Natural killer cell (primary cell): ENCODE measurements at places on chromosomes 2 and 18.
A peak's percentile ranks its signal among the peaks of the same experiment; 100 is the strongest.

DNA sequence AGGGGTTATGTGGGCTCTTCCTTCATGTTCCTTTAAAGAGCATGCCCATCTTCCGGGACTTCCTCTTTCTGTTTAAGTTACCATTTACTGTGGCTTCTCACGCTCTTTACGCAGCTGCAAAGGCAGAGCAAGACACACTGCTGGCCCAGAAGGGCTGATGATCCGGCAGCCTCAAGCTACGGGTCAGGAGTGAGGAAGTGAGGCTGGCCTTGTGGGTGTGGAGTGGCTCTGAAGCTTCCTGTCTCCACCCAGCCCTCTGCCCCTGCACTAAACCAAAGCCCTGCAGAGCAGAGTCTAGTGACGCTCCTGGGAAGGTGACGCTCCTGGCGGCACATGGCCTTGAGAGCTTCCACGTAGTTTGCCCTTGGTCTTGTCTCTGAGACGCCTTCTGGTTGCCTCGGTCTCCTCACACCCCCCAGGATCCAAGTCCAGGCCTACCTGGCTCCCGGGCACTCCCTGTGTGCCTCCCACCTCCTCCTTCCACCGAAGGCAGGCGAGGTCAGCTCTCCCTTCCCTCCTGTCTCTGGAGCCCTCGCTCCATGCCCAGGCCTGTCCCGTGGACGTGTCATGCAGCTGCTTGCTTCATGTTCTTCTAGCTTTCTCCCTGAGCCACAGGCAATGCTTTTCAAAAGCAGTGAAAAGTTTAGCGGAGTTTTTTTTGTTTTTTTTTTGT is 50.3 kb downstream of the ARL4C start:
- peak; percentile 76 for DNase-seq

GRCh38 chr2:106041150-106041549 is 153.0 kb downstream of the UXS1 start:
- no peak for DNase-seq

GRCh38 chr2:151347906-151348305 is 9.5 kb upstream of the TNFAIP6 start:
- no peak for DNase-seq

GRCh38 chr18:45764000-45764686 is 40.2 kb downstream of the SLC14A1 start:
- no peak for DNase-seq

- DNase-seq, result no peak
Measured at GRCh38 chr2:43461453-43462073, 134.3 kb downstream of the THADA start.

DNA sequence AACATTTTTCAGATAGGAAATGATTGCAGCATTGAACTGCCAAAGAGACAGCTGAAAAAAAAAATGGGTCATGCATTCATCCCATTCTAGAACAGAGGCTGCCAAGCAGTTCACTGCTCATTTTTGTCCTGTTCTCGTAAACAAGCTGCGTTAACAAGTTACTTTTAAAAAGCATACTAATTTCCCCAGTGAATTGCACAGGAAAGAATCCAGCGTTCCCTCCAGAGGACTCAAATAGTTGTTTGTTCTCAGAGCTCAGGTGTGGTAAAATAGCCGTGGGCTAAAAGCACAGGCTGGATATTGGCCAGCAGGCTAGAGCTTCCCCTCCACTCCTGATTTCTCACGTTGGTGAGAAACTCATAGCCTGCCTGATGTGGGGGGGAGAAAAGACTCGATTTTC is 76.1 kb upstream of the AQP4 start:
- no peak for DNase-seq

DNA sequence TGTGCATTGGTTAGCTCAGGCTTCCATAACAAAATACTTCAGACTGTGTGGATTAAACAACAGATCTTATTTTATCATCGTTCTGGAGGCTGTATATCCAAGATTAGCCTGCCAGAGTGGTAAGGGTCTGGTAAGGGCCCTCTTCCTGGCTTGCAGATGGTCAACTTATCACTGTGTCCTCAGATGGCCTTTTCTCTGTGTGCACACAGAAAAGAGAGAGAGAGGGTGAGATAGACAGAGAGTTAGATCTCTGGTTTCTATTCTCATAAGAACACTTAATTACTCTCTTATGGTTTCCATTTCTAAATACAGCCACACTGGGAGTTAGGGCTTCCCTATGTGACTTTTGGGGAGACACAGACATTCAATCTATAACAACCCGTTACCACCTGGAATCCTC is 1003.5 kb downstream of the TSN start:
- DNase-seq, result no peak

- DNase-seq, result no peak
Measured at GRCh38 chr2:85594715-85595300, 737 bp upstream of the RNF181 start.

DNA sequence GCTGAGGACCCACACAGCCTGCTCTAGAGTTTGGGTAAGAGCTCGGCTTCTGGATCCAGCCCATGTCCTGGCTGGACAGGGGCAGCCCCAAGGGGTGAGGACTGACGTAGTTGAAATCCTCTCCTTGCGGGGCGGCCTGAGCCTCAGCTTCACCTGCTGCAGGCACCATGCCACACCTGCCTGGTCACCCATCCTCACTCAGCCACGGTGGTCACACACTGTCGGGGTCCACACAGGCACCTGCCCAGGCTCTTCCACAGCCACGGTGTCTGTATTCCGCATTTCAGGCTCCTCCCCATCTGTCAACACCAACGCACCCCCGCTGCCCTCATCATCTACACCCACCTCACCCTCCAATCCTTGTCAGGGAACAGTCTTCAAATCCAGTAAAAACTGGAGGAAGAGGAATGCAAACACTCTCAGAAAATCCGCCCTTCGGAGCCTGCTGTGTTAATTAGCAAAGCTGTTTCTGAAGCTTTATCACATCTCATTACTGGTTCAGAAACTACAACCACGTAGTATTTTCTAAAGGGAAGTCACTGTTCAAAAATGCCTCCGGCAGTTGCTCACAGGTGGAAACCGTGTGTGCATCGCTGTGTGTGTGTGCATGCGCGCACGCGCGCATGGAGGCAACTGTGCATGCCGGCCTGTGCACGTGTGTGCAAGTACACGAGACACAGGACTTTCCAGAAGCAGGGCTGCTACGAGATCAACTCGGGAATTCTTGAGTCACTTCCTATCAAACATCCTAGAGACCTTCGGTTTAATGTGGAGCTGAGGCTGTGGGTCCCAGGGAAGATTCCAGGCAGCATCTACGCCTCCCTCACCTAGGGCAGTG is 38.2 kb downstream of the SLC66A2 start:
- peak; percentile 6 for DNase-seq

- peak; percentile 88 for DNase-seq
Measured at GRCh38 chr2:191675807-191676721, 1.9 kb upstream of the NABP1 start.

DNA sequence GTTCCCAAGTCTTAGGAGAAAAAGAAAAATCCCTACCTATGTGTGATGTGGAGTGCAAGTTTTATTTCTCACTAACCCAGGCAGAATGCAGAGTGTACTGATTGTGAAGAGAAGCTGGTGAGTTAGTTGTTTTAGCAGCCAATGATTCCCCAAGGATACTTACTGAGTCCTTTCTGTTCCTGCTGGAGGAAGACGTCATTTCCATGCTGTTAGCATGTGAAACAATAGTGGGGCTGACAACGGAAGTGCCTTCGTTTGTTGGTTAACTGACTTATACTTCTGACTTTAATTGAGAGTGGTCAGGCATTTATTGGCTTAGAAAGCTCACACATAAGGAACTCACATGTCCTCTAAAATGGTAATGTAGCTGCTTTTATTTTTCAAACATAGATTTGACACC is 180.6 kb downstream of the MC4R start:
- no peak for DNase-seq

DNA sequence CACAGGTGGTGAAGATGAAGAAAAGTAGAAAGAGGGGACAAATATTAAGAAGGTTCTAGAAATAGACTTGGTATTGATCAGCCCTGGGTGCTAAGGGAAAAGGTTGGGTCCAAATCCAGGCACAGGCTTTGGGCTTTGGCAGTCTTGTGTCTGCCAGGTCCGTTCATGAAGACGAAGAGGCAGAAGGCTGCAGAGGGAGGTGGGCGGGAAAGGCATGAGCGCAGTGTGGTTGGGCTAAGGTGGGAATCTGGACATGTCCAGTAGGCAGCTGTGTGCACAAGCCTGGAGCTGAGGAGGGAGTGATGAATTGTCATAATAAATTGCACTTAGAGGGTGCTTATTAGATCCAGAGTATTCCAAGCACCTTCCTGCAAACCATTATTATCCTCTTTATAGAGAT is 105.7 kb upstream of the TEX51 start:
- no peak for DNase-seq

DNA sequence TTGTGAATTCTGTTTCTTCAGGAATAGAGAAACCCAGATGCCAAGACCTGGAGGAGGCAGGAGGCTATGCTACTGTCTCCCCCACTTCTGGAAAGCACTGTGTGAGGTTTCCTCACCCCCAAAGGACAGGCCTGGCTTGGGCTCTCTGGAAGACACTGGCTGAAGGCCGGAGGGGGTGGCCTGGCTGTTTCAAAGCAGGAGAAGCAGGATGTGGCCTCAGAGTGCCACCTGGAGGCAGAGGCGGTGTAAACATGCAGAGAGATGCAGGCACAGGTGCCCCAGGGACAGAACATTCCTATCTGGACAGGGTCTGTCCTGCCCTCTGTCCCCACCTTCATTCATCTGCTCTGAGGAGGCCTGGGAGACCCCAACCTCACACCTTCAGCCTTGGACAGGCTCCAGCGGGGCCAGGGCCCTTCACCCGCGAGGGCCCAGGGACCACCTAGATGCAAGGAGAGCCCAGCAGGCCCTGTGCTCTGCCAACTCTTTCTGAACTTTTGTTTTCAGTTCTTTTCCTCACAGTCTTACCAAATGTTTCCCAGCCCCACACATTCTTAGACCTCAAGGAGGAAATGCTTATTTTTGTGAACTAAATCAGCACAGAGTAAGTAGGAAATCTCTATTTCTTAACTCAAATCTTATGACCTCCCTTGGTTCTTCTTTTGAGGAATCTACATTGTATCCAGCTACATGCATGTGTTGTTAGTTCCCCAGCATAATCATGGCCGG is 79.2 kb downstream of the LONRF2 start:
- DNase-seq, result no peak

GRCh38 chr2:190190507-190191162 is 128.1 kb upstream of the MSTN start:
- DNase-seq, result no peak

DNA sequence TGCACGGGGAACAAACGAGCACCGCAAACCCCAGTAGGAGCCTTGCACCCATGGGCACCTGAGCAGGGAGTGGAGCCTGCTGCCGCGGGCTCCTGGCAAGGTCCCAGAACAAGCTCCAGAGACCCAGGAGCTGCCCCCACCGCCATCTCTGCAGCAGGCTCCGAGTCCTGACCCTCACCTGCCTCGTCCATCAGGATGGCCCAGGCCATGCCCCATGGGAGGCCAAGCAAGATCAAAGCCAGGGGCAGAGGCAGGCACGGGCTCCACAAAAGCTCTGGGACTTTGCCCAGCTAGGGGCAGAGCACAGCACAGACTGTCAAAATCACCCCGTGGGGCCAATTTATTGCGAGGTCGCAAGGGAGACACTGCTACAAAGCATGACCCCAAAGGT is 43.6 kb downstream of the GPC1 start:
- DNase-seq, result no peak

DNA sequence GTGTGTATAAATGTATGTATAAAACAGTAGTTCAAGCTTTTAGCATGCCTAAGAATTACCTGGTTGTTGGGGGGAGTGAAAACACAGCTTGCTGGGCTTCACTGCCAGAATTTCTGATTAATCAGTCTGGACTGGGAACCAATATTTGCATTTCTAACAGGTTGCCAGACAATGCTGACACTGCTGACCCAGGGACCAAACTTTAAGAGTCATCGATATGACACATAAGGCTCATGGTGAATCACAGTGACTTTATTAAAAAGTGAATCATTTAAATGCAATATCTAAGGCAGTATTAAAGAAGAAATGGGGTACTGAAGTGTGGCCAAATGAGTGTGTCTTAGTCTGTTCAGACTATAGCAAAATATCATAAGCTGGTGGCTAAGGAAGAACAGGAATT is 195.9 kb upstream of the DTNA start:
- no peak for DNase-seq

- no peak for DNase-seq
Measured at GRCh38 chr2:30611583-30611982, 164.5 kb downstream of the LCLAT1 start.

GRCh38 chr2:222844323-222844722 is 16.5 kb upstream of the ACSL3 start:
- no peak for DNase-seq

- no peak for DNase-seq
Measured at GRCh38 chr18:63575681-63576080, 11.5 kb upstream of the SERPINB13 start.

- no peak for DNase-seq
Measured at GRCh38 chr18:11121443-11121849, 27.9 kb downstream of the PIEZO2 start.

DNA sequence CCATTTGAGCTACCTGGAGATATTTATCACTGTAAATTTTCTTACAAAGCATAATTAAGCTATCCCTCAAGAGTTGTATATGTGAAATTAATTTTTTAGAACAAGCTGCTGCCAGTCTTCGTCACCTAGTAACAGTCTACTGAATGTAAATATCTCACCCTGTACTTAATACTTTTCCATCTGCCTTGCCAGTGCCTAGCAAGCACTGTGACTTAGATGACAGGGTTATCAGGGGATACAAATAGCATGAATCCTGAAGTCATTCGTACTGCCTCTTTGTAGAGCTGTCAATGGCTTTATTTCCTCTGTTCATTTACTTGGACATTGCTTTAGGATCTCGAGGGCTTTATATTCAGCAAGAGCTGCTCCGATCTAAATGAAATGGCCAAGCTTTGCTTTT is 763.6 kb downstream of the ADCYAP1 start:
- DNase-seq, result no peak

DNA sequence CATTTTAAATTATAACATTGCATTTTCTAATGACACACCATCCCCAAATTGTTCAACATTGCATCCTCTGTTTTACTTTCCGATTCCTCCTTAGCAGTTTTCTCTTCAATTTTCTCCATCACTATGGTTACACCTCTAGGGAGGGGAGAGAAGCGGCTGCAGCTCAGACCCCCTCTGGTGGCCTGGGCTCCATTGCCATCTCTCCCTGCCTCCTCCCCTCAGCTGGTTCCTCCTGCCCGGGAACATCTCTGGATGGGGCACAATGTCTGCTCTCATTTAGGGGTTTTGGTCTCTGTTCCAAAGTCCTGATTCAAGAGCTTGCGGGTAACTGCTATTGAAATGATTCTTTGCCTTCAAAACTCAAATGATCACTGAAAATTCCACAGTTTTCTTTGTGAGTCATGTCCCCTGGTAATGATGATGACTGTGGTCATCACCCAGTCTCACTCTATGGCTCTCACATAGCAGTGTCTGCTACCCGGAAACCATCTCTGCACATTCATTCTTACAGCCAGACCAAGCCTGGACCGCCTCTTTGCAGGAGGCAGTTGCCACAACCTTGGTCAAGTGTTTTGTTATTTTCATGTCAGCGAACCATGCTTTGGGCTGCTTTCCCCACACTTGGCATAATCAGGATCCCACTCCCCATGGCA is 263.9 kb downstream of the ALPK2 start:
- no peak for DNase-seq
